Stimulated activated CD8-positive, alpha-beta memory T cell treated with anti-CD3 and anti-CD28 coated beads, Interleukin-12 subunit alpha, Interleukin-12 subunit beta, amount 100 ng/mL, for 1 hour (primary cell): ENCODE measurements at places on chromosomes 3 and 15.

- DNase-seq, result no peak
Observed at GRCh38 chr3:109155828-109156227, 19.3 kb downstream of the C3orf85 start.

DNA sequence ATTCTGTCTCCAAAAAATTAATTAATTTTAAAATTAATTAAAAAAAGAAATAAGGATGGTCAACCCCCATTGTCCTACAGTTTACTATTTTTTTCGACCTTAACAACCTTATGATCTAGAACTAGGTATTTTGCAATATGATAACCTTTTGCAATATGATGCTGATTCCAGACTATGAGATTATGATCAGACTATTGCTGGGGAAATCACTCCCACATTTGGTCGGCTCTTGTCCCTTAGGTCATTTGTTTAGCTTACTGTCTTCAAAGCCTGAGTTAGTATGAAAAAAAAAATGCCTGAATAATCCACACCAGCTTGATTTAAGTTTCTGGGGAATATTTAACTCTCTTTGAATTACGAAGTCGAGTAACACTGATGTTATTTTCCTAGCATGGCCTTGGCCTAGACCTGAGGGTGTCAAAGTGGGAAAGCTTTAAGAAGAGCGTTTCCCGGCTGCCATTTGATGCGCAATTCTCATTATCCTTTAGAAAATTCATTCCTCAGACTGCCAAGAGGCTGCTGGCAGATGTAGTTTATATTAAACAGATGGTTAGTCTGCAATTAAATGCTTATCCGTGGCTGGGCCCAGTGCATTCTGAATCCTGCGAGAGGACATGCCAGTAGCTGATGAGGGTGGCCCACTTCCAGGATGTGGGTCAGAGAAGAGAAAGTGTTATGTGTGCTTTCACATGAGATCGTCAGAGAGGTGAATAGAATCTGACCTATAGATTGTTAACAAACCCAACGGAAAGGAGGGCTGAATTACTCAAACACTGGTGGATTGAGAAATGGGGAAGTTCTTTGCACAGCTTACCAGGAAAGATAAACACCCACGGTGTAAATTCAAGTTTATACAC lies 496.0 kb upstream of the THBS1 start:
- no peak for DNase-seq

GRCh38 chr3:169524131-169524530 lies 139.4 kb downstream of the MECOM start:
- DNase-seq, result no peak

GRCh38 chr3:114464548-114464947 lies 170.7 kb downstream of the TIGIT start:
- no peak for DNase-seq

- DNase-seq, result no peak
Observed at GRCh38 chr3:89067736-89068135, 39.7 kb upstream of the EPHA3 start.

DNA sequence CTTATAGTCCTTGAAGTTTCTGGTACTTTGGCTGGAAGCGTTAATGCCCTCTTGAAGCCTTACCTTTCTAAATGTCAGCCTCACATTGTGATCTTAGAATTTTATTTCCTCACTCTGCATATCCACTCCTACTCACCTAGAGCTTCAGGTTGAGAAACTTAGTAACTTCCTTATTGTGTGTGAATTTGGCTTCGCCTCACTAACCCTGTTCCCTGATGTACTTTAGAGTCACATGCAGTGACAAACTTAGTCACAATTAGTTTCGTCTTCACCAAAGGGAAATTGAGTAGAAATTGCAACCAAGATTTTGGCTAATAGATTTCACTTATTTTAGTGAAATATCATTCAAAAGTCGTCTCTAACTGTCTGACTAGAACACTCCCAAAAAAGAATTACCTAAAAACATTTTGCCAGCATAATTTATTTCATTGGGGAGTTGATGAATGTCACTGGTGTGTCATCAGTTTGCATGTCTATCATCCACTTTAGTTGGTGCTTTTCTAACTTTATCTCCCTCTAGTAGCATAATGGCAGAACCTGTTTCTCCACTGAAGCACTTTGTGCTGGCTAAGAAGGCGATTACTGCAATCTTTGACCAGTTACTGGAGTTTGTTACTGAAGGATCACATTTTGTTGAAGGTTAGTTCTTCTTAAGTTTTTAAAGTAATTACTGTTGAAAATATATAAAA lies 960 bp downstream of the MFN1 start:
- no peak for DNase-seq

DNA sequence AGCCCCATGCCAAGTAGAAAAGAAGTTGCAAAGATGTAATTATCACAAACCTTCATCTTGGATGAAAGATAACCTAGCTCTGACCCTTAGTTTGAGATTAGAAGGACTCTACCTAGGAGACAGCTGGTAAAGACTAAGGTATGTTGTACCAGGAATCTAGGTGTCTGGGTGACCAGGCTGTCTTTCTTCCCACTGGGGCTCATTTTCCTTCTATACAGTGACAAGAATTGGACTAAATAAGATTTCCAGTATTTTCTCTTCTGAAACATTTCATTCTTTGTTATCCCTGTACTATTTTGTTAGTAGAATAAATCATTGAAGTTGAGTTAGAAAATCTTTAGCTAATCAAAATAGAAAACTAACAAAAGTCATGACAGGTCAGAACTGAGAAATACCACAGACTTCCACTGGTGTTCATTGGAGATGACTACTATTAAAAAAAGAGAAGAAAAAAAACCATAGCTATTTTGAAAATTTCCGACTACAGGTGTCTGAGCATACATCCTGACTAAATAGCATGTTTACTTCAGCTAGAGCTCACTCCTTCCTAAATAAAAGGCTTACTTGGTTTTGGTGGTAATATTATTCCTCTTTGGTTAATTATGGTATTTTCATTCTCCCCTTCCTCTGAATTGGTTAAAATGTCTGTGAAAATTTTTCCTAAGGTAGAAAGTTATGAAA lies 10.1 kb downstream of the TGFBR2 start:
- no peak for DNase-seq

GRCh38 chr3:52934630-52935530 lies 37.5 kb upstream of the STIMATE start:
- peak; percentile 45 for DNase-seq

GRCh38 chr3:42493798-42494151 lies 8.7 kb upstream of the VIPR1 start:
- no peak for DNase-seq
